ENCODE measurements at places on chromosomes 13 and 19. TPM values are rescaled to one million over a fixed set of nuclear protein-coding genes. Genes with fewer than 3 reads are reported as not detected.
A peak's percentile ranks its signal among the peaks of the same experiment; 100 is the strongest.

DNA sequence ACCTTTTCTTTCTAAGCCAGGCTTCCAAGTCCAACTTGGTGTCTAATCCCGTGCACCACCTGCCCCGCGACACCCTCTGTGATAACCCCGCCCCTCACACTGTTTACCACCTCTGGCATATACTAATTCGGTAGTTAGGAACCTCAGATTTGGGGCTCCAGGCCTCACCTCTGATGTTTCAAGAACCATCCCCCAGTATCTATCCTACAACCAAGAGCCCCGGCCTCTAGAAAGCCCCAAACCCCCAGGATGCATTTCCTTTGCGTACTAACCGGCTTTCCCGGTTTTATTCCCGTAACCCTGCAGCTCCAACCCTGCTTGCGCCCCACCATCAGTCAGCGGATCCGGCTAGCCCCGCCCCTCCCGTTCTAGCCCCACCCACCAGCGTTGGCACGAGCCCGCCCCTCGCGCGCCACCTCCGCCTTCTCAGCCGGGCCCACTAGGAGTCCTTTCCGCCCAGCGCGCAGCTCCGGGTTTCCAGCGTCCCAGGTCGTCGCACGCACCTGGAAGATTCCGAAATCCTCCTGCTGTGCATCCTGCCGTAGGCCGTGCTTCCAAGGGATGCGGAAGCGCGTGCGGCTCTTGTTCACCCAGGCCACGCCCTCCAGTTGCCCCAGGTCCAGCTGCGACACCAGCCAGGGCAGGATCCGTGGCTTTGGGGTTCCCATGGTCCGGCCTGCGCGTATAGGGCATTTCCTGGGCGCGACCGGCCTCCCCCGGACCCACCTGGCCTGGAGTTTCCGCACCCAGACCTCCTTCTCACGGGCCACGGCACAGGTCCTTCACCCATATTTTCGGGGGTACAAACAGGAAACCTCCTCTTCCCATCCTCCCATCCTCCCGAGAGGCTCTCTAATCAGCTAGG, 1.3 kb downstream of the IRF3 start:
- peak; percentile 88 for DNase-seq

- DNase-seq, result no peak
Observed at GRCh38 chr13:30773561-30773960, 38.2 kb downstream of the ALOX5AP start.

- DNase-seq, result no peak
Observed at GRCh38 chr19:54469496-54469934, 3.6 kb downstream of the CDC42EP5 start.

GRCh38 chr13:46522748-46523030, 30.3 kb upstream of the LRCH1 start:
- no peak for DNase-seq

DNA sequence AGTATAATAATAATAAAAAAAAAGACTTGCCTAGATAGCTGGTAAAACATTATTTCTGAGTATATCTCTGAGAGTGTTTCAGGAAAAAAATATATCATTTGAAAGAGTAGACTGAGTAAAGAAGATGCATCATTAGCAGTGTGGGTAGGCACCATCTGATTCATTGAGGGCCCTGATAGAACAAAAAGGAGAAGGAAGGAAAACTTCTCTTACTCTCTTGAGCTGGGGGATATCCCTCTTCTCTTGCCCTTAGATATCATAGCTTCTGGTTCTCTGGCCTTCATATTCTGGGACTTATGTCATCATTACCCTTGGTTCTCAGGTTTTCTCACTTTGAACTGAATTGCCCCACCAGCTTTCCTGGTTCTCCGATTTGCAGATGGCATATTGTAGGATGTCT, 177.6 kb upstream of the EDNRB start:
- DNase-seq, result no peak

DNA sequence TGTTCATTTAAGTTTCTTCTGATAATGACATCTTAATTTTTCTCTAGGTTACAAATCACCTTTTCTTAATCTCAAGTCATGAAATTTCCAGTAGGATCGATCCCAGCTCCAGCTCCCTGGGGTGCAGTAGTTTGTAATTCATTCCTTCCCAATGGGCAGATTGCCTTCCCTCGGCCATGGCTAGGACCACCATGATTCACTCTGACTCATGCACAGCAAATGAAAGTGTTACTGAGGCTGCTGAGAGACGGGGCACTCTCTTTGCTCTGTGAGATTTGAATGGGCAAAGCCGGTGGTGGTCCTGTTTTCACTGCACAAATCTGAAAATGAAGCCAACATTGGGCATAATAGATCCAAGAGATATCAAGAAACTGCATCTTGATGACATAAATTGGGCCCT, 202.8 kb upstream of the IRS2 start:
- DNase-seq, result peak; percentile 75

DNA sequence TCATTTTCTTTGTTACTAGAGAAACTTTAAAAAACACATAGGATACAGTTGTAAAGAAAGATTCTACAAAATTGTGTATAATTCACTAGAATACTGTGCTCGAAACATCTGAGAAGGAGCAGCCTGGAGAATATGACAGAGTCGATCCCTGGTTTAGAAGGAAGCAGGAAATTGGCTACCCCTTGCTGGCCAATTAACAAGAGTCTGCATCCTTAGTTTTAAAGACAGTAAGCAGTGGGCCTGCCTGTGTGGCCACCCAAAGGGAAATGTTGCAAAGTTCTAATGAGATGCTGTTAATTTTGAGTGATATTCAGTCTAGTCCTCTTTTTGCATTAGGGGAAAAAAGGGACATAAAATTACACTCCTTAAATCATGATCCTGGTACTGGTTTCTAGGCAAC, 988.6 kb downstream of the PCDH17 start:
- no peak for DNase-seq

DNA sequence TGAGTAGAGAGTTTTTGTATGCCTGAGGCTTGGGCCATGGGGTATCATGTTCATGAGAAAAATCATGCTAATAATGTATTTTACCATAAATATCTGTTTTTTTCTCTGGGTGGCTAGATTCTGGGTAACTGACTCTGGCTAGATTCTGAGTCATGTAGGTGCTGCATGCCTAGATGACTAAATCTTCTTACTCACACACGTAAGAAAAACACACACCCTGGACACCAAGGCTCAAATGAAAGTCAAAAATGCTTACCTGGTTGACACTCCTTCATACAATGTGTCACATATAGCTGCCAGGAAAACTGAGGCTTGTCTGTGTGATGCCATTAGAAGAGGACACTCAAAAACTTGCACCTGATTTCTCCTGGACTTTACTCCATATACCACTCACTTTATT, 597.4 kb upstream of the SLITRK1 start:
- DNase-seq, result no peak

DNA sequence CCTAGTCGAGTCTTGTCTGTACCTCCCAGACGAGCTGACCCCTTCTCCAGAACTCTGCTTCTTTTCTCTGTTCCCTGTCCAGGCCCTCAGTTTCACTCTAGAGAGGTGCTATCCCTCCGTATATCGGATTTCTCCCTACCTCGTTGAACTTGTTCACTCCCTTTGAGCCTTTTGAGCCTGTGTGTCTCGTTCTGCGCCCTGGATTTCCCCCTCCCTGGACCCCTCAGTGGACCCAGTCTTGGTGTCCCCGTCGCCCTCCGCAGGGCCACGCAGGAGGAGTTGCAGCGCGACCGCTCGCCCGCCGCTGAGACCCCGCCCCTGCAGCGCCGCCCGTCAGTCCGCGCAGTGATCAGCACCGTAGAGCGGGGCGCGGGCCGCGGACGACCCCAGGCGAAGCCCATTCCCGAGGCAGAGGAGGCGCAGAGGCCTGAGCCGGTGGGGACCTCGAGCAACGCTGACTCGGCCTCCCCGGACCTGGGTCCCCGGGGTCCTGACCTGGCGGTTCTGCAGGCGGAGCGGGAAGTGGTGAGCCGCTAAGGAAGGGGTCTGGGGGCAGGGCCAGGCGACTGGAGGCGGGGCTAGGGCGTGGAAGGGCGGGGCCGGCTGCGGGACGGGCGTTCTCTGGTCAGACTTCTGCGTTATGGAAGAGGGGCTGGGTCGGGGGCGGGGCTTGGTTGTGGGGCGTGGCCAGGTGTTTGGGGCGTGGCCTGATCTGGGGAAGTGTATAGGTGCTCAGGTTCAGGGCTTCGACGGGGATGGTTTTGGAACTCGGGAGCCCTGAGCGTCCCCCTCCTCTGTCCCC, 5.5 kb downstream of the EPS8L1 start:
- DNase-seq, result peak; percentile 74

DNA sequence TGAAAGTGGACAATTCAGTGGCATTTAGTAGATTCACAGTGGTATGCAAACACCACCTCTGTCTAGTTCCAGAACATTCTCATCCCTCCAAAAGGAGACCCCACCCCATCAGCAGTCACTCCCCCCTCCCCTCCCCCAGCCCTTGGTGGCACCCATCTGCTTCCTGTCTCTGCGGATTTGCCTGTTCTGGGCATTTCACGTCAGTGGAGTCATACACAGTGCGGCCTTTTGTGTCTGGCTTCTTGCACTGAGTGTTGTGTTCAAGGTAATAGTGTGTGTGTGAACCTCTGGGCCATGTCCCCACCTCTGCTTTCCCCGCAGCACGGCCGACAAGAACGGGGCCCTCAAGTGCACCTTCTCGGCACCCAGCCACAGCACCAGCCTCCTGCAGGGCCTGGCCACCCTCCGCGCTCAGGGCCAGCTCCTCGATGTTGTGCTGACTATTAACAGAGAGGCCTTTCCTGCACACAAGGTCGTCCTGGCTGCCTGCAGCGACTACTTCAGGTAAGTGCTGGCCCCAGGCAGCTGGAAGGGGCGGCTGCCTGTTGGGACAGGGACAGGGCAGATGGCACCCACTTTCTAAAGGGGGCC, 19.4 kb upstream of the CRTC1 start:
- DNase-seq, result no peak

DNA sequence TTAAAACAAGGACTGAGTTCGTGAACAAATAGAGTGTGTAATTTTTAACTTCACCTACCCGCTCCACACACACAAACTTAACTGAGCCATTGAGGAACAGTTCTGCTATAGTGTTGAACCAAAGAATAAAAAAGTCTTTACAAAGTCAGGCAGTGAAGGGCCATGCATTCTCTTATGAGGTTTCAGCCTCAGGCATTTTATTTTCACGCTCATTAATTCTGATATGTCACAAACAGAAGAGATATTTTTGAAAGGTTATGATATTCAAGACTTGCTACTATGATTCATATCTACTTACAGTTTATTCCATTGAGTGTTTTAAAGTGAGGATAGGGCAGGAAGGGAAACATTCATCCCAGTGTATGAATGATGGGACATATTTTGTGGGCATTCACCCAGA, 282.2 kb downstream of the SLITRK5 start:
- DNase-seq, result no peak

- no peak for DNase-seq
Observed at GRCh38 chr13:99749271-99750019, 222.1 kb downstream of the ZIC5 start.

Gene RASIP1
- not detected for total RNA-seq

Gene LMTK3
- not detected for total RNA-seq

Gene ZNF682
- total RNA-seq, result 1.1 TPM

Gene MYBPC2
- not detected for total RNA-seq

Data from MG63 (cell line).